ENCODE measurements at places on chromosomes 1 and 21. TPM values are rescaled to one million over a fixed set of nuclear protein-coding genes. Genes with fewer than 3 reads are reported as not detected.
A peak's percentile ranks its signal among the peaks of the same experiment; 100 is the strongest.

- no peaks in the 10 kb centered on the region for H3K27me3 ChIP-seq
- no peak overlapping the region for H3K4me3 ChIP-seq
- no peak for DNase-seq
- H3K4me1 ChIP-seq, result peaks cover 10% of the 10 kb centered on the region
- H3K36me3 ChIP-seq, result no peaks in the 10 kb centered on the region
These were observed 58.0 kb upstream of the SGIP1 start for GRCh38 chr1:66475940-66476339.

Gene SOD1
- total RNA-seq, result 202 TPM

DNA sequence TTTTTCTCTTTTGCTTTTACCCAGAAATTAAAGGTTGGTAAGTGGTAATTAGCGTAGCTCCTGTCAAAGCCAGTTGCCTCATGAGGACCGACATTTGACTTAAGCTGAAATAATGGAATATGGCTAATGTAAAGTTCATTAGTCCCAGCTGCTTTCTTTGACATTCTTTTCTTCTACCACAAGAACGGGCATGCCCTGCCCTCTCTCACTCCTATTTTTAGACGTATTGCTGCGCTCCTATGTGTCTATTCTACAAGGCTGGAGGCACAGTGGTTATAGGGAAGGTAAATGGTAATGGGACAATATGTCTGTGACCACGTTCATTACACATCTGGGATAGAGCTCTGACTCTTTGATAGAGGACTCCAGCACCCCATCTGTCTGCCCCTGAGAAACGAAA lies 6.8 kb downstream of the CORT start:
- no peaks in the 10 kb centered on the region for H3K36me3 ChIP-seq
- H3K4me3 ChIP-seq, result no peak overlapping the region
- no peaks in the 10 kb centered on the region for H3K27me3 ChIP-seq
- DNase-seq, result no peak
- peaks cover 12% of the 10 kb centered on the region for H3K4me1 ChIP-seq

GRCh38 chr1:243595527-243596210 lies 254.4 kb downstream of the AKT3 start:
- no peaks in the 10 kb centered on the region for H3K27me3 ChIP-seq
- DNase-seq, result peak; percentile 73
- H3K36me3 ChIP-seq, result no peaks in the 10 kb centered on the region
- H3K4me3 ChIP-seq, result no peak overlapping the region

Gene PTPN14
- total RNA-seq, result 154 TPM

DNA sequence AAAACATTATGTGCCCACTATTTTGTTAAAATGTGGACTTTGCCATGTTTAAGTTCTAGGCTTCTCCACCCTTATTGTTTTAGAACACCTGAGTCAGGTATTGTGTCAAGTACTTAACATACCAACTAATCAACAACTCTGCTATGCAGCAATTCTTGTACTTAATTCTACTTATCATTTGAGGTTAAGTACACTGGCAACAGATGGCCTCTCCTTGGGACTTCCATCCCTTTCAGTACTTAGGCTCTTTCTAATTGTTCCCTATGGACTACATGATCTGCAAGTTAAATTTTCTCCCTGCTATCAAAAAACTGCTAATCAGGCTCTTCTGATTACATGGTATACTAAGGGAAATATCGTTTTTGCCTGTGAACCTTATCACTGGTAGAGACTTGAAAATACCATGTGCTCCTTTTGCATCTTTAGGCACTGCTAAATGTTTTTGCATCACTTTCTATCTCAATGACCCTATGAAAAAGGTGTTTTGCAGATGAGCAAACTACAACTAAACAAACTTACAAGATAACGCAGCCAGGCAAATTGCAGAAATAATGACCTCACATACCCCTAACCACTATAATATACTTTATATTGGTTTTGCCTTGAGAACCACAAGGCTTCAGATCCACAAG lies 18.9 kb downstream of the SFPQ start:
- H3K27me3 ChIP-seq, result no peaks in the 10 kb centered on the region
- no peaks in the 10 kb centered on the region for H3K4me1 ChIP-seq
- no peak overlapping the region for H3K27ac ChIP-seq
- no peak for DNase-seq
- H3K36me3 ChIP-seq, result peaks cover 40% of the 10 kb centered on the region

DNA sequence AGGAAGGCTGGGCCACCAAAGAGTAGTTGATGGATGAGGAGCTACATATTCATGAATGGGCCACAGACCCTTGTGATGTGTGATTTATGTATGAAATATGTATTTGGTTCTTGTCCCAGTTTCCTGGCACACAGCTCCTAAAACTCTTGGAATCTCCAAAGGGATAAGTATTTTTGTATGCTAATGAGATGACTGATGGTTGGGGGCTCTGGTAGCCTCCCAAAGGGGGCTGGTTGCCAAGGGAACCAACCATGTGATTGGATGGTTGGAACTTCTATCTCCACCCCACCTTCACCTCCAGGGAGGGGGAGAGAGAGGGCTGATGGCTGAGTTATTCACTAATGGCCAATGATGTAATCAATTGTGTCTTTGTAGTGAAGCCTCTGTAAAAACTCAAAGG lies 77.1 kb downstream of the ZNF281 start:
- H3K27ac ChIP-seq, result no peak overlapping the region
- no peaks in the 10 kb centered on the region for H3K27me3 ChIP-seq
- no peak overlapping the region for H3K4me3 ChIP-seq
- DNase-seq, result peak; percentile 75
- no peaks in the 10 kb centered on the region for H3K36me3 ChIP-seq

Gene OR2T33
- total RNA-seq, result not detected

GRCh38 chr1:3221112-3222041 lies 152.4 kb downstream of the PRDM16 start:
- peaks cover 13% of the 10 kb centered on the region for H3K27me3 ChIP-seq
- no peak overlapping the region for H3K4me3 ChIP-seq
- no peak overlapping the region for H3K27ac ChIP-seq
- no peaks in the 10 kb centered on the region for H3K36me3 ChIP-seq
- no peak for DNase-seq
- peaks cover 23% of the 10 kb centered on the region for H3K4me1 ChIP-seq

DNA sequence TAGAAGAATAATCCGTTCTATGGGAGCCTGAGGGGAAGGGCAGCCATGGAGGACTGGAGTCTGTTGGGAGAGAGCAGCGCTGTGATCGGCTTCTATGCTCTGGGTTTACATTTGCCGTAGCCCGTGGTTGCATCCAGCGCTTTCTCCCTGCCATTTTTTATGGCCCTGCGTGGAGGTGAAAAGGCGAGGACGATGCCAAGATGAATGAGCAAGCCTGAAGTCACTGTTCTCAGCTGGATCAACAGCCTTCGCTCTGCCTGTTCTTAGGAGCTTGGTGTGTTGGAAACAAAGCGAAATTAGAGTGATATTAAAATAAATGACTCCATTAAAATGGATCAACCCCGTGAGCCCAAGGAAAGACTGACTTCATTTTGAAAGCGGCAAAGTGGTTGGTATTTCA lies 120.2 kb downstream of the KCNJ6 start:
- no peaks in the 10 kb centered on the region for H3K27me3 ChIP-seq
- H3K4me3 ChIP-seq, result no peak overlapping the region
- DNase-seq, result no peak
- peaks cover 3% of the 10 kb centered on the region for H3K4me1 ChIP-seq

- no peaks in the 10 kb centered on the region for H3K36me3 ChIP-seq
- no peak for DNase-seq
- no peaks in the 10 kb centered on the region for H3K27me3 ChIP-seq
These were observed 432.8 kb upstream of the CHRM3 start for GRCh38 chr1:238953448-238954010.

GRCh38 chr1:103160281-103160680 lies 52.0 kb upstream of the COL11A1 start:
- H3K27me3 ChIP-seq, result no peaks in the 10 kb centered on the region
- no peaks in the 10 kb centered on the region for H3K36me3 ChIP-seq

DNA sequence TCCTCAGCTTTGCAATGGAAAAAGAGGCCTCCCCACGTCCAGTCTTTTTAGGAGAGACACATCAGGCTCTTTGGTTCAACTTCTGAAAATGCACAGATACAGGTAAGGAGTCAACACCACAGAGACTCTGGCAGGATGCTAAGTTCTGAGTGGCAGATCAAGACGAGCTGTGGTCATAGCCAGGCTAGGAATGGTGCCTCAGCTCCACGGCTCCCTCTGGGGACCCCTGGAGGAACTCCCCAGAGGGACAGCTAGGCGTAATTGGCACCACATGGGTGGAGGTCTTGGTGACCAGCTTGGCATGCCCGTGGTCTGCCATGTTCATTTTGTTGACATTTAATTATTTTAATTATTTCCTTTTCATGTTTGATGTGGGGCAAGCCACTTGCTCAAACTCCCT lies 206.1 kb downstream of the KAZN start:
- no peaks in the 10 kb centered on the region for H3K4me1 ChIP-seq
- no peaks in the 10 kb centered on the region for H3K27me3 ChIP-seq
- H3K27ac ChIP-seq, result no peak overlapping the region
- no peak for DNase-seq

Gene TMEM61
- total RNA-seq, result not detected

Gene PDE4B
- 8.2 TPM for total RNA-seq

DNA sequence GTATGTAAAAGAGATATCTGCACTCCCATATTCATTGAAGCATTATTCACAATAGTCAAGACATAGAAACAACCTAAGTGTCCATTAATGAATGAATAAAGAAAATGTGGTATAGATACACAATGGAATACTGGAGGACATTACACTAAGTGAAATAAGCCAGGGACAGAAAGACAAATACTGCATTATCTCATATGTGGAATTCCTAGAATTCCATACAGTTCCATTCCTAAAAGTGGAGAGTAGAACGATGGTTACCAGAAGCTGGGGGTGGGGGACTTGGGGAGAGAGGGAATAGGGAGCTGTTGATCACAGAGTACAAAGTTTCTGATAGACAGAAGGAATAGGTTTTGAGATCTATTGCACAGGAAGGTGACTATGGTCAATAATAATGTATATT lies 7.4 kb downstream of the TMED5 start:
- no peak overlapping the region for H3K27ac ChIP-seq
- peak; percentile 25 for DNase-seq
- H3K27me3 ChIP-seq, result no peaks in the 10 kb centered on the region
- no peak overlapping the region for H3K4me3 ChIP-seq

Gene CORT
- total RNA-seq, result 0.23 TPM

DNA sequence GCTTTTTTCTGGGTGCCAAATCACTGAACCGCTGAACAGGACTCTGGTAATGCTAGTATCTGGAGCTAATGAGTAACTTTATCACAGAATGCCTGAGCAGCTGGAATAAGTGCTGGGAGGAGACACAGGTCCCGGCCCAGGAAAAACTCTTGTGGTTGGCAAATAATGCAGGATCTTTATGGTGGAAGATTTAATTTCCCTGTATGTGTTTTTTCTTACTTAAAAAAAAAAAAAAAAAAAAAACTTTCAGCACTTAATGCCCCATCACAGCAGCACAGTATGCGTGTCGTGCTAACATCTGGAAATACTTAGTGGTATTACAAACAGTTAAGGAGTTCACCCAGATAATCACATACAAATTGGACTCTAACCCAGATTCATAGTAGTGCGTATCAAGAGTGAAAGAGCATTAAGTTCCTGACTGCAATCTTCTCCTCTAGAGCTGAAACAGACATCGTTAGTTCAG lies 220.7 kb downstream of the TOMM20 start:
- no peak overlapping the region for H3K27ac ChIP-seq
- no peaks in the 10 kb centered on the region for H3K27me3 ChIP-seq
- DNase-seq, result peak; percentile 72
- H3K4me1 ChIP-seq, result peaks cover 4% of the 10 kb centered on the region
- H3K4me3 ChIP-seq, result no peak overlapping the region
- H3K36me3 ChIP-seq, result no peaks in the 10 kb centered on the region

Gene KCNJ9
- total RNA-seq, result not detected

DNA sequence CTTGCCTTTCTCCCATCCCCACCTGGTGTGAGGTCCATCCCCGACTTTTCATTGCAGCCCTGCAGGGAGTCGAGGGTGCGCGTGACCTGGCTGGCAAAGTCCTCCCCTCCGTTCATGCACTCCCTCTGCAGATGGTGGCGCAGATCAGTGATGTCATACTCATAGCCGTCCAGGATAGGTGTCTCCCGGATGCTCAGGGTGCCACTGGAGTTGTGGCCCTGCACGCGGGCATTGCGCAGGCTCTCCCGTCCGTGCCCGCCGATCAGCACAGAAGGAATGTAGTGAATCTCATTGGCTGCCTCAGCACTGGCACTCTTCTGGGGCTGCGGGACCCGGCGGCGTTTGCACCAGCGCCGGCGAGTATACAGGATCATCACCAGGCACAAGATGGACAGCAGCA lies 132.1 kb downstream of the ASTN1 start:
- H3K4me1 ChIP-seq, result no peaks in the 10 kb centered on the region
- no peak overlapping the region for H3K4me3 ChIP-seq
- H3K27me3 ChIP-seq, result no peaks in the 10 kb centered on the region
- H3K27ac ChIP-seq, result no peak overlapping the region

Gene PLD5
- 4.9 TPM for total RNA-seq

GRCh38 chr1:119784191-119784781 lies 15.6 kb upstream of the HMGCS2 start:
- no peak overlapping the region for H3K27ac ChIP-seq
- no peak overlapping the region for H3K4me3 ChIP-seq
- no peaks in the 10 kb centered on the region for H3K4me1 ChIP-seq
- DNase-seq, result no peak
- H3K36me3 ChIP-seq, result no peaks in the 10 kb centered on the region

Gene ZNF683
- not detected for total RNA-seq

Gene AMY1B
- total RNA-seq, result not detected

- H3K27ac ChIP-seq, result no peak overlapping the region
- no peak for DNase-seq
- H3K27me3 ChIP-seq, result no peaks in the 10 kb centered on the region
- H3K4me3 ChIP-seq, result no peak overlapping the region
- H3K36me3 ChIP-seq, result no peaks in the 10 kb centered on the region
These were observed 2.1 kb downstream of the SASS6 start for GRCh38 chr1:100130552-100131077.

Gene IGSF21
- total RNA-seq, result not detected

DNA sequence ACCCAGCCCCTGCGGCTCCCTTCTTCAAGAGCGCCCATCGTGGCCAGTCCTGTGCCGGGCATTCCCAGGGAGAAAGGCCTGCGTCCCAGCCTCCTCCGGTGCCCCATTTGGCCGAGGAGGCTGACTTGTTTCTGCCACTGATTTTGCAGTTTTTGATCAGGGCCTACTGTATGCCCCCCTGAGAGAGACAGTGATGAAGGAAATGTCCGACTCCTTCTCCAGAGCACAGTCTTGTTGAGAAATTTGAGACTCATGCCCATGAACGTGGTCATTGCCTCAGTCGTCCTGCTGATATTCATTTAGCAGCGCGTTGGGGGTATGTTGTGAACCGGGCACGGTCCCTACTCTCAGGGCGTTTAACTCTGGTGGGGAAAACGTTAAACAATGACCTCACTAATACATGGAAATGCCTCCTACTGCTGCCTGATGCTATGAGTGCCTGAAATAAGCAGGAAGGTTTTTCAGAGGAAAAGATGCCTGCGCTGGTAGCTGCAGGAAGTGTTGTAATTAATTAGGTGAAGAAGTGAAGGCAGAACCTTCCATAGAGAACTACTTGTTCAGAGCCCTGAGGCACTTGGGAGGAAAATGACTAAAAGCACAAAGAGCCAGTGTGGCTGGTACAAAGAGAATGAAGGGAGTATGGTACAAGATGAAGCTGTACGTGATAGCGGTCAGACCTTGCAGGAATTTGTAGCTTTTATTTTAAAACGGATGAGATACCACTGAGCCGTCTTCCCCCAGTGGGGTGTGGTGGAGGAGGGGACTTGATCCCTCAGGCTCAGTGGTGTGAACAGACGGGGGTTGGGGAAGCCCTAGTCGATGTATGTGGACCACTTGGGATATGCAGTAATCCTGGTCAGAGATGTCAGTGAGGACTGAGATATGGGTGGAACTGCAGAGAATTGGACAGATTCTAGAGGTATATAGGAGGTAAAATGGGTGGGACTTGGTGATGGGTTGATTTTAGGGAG lies 730 bp downstream of the ZCCHC17 start:
- peak overlapping the region; percentile 85 for H3K27ac ChIP-seq
- no peaks in the 10 kb centered on the region for H3K27me3 ChIP-seq
- H3K4me1 ChIP-seq, result peaks cover 22% of the 10 kb centered on the region
- peaks cover 5% of the 10 kb centered on the region for H3K36me3 ChIP-seq
- peak; percentile 23 for DNase-seq

Measured in astrocyte (in vitro differentiated cells and primary cell).